ENCODE measurements at places on chromosomes 11 and 22.

DNA sequence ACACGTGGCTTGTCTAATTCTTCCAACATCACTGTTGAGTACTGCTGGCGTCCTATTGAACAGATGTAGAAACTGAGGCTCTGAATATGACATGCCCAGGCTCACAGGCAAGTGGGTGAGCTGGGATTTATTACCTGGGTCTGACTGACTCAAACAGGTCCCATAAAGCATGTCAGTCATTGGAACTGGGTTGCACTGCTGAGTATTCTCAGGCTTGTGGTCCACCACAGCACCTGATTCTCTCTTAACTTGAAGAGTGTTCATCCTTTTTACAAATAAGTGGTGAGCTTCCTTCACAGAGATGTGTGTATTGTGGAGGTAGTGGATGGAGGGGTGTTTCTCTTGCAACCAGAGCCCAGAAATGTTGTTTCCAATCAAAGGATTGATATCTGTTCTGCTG lies 44.5 kb downstream of the SC5D start:
- DNase-seq = no peak

- DNase-seq = no peak
Measured at GRCh38 chr11:41845066-41845465, 385.6 kb upstream of the LRRC4C start.

GRCh38 chr11:111736181-111736590 lies 30.0 kb downstream of the PPP2R1B start:
- DNase-seq = no peak

DNA sequence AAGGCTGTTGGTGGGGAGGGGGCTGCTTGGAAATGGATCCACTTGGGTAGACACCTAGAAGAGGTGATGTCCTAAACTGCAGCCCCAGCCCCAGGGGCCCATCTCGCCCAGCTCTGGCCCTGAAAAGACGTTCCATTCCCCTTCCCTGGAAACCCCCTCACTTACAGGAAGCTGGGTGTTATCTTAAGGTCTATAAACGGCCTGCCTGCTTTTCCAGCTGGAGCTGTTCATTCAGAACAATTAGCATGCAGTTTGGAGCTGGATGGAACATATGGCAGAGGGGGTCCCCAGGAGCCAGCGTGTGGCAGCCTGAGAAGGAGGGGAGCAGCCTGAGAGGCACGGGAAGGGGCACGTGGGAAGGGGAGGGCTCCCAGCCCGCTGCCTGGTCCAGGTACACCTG lies 139.6 kb downstream of the PKNOX2 start:
- no peak for DNase-seq

DNA sequence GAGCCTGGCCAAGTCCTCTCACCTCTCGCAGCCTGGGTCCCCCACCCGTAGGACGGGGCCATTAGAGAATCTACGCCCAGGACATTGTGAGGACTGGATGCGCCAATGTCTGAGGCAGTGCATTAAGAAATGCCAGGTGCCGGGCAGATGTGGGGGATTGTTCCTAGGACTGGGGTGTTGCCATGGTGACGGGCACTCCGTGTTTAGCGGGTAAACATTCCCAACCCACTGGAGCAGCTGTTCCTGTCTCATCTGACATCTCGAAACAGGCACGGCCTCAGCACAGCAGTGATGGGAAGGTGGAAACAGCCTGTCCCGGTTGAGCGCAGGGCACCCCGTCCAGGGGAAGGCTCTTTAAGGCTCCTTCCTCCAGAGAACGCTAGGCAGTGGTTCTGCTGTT lies 99.6 kb upstream of the RTL6 start:
- no peak for DNase-seq

DNA sequence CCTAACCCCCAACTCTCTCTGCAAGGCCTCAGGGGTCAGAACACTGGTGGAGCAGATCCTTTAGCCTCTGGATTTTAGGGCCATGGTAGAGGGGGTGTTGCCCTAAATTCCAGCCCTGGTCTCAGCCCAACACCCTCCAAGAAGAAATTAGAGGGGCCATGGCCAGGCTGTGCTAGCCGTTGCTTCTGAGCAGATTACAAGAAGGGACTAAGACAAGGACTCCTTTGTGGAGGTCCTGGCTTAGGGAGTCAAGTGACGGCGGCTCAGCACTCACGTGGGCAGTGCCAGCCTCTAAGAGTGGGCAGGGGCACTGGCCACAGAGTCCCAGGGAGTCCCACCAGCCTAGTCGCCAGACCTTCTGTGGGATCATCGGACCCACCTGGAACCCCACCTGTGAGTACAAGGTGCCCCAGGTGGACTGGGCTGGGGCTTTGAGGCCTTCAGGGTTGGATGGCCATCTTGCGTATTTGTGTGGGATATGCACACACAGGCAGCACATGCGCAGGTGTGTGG lies at the start of gene BEST1:
BEST1 (plus strand) TSS at position 317 of the 513 bp plus-strand sequence. CDS start 1,456 bp downstream, outside the sequence.
- no peak for DNase-seq

GRCh38 chr11:124788521-124788920 lies 11.7 kb downstream of the MSANTD2 start:
- no peak for DNase-seq

- no peak for DNase-seq
Measured at GRCh38 chr22:45968751-45969413, 8.1 kb downstream of the WNT7B start.

DNA sequence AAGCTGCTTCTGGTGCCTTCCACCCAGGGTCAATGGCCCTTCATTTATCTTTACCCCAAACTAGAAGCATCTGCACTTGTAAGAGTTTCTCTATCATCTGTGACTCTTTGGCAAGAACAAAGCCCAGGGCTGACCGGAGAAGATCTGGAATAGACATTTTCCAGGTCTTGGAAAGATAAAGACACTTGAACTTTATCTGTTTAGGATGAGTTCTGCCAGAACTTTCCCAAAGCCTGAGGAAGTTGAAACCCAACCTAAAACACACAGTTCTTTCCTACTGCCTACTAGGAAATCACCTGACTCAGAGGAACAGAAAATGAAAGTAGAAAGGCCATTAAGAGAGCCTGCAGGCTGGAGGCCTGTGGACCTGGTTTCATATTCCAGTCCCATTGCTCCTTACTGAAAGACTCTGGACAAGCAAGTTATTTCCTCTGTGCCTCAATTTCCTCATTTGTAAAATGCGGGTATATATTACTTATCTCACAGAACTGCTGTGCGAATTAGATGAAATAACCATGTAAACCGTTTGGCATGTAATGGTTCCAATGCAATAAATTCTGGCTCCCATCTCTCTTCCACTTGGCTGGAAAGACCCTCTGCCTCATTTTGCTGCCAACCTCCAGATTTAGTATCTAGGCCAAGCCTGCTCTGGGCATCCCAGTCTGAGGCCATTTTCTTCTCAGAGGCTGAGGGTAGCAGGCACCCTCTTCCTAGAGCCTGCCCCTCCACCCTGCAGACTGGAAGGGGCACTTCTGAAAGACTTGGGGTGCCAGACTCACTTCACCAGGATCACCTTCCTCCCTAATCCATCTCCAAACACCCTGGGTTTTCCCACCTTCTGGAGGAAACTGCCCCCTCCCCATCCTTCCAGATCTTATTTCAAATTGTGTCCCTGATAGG lies 1.2 kb downstream of the UBE2L6 start:
- peak; percentile 65 for DNase-seq

- DNase-seq = peak; percentile 34
Measured at GRCh38 chr11:17544181-17544622, at the start of gene USH1C. USH1C (minus strand) TSS chr11:17544416; CDS start chr11:17544307, 109 bp downstream.

GRCh38 chr11:103085758-103086365 lies 6.1 kb downstream of the DCUN1D5 start:
- no peak for DNase-seq

DNA sequence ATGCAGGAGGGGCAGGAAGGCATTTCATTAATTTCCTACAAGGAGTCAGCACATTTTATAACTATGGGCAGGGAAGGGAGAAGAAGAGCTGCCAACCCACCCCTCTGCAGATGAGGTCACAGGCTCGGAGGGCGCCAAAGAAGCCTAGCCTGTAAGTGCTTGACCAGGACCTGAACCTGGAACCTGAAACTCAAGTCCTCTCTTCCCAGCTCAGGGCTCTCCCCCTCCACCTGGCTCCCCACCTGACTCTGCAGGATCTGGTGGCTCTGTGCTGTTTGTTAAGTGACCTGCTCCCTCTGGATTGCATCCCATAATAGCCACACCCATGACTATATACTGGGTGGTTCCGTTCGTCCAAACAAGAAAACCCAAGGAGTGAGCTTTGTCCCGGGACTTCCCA lies 27.3 kb downstream of the SCGB1A1 start:
- DNase-seq = no peak

GRCh38 chr22:32781695-32782094 lies 19.8 kb upstream of the TIMP3 start:
- DNase-seq = no peak

DNA sequence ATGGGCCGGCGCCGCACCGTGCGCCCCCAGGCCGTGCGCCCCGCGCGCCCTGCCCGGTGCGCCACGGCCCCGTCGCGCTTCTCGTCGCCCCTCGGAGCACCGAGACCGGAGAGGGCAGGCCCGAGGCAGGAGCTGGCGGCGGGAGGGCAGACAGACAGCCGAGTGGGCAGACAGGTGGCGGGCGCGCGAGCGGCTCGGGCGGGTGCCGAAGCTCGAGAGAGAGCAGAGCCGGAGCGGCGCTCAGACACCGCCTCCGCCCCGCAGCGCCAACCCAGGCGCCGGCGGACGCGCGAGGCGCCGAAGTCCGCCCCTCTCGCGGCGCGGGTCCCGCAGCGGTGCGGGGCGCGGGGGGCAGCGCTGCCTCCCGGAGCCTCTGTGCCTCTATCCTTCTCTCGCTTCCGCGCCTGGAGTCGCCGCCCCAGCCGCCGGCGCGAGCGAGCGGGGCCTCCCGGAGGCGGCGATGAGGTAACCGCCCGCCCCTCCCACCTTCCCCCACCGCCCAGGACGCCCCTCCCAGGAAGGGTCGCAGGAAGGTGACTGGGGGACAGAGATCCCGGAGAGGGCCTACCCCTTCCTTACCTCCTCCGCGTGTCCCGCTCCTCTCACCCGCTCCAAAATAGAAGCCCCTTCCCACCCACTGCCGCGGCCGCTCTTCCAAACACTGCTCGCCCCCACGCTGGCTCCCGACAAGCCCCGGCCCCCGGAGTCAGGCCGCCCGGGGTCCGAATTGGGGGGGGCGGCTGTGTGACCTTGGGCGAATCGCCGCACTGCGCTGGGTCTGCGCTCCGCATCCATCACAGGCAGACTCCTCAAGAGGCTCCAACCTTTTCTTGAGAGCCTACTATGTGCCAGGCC lies at the start of gene RASL10A:
RASL10A (minus strand) TSS at position 412 of the 855 bp plus-strand sequence. CDS start 451 bp downstream, outside the sequence.
- no peak for DNase-seq

DNA sequence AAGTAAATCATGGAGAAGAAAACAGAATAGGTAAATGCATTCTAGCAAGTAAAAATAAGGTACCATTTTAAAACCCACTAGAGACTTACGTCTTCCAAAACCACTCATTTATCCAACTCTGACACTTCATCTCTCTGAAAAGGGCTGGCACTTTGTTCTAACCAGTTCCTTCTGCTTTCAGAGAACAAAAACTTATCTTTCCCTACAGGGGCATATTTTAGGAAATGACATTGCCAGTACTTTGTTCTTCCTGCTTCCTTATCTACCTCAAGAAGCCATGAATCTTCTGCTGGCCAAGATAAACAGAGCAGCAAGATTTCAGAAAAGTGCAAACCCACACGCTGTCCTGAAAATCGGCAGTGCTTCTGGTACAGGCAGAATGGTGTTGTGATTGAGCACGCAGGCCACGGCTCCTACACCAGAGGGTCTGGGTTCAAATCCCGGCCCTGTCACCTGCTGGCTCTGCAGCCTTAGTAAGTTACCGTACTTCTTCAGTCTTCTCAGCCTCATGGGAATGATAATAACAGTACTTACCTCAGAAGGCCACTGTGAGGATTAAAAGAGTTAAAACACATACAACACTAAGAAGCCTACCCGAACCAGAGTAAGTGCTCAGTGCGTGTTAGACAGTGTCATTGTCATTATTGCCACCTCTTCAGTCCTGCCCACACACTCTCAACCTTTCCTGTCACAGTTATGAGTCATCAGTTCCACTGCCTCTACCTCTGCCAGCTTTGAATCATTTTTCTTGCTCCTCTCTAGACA lies 11.0 kb downstream of the MPZL3 start:
- peak; percentile 89 for DNase-seq

DNA sequence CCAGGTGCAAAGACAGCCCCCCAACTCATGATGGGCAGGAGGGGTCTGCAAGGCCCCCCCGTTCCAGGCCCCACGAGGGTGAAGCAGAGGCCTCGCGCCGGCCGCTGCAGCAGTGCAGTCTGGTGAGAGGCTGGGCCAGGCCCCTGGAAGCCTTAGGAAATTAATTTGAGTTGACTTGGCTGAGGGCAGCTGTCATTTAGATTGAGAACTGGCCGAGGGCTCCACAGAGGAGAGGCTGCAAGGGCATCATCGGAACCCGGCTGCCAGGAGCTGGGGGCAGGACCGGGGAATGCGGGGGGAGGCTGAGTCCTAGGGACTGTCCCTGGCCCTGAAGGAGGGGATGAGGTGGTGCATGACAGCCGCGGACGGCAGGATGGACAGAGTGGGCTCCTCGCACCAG lies 39.9 kb downstream of the MN1 start:
- DNase-seq = no peak

- no peak for DNase-seq
Measured at GRCh38 chr22:37230673-37231405, 13.2 kb downstream of the RAC2 start.

DNA sequence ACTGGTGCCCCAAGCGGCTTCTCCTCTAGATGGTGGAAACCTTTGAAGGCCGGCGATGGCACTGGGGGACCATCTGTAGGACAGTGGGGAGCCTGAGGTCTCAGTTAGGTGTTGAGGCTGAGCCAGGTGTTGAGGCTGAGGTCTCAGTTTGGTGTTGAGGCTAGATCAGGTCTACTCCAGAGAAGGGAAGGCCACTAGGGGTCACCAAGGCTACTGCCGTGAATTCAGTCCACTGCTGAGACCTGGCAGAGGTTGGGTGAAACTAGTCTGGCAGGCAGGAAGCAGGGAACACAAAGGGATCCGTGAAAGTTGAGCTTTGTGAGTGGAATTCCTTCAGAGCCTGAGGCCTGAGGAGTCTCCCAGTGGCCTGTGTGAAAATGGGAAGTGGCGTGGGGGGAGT lies 123.8 kb upstream of the FGF3 start:
- DNase-seq = peak; percentile 52

DNA sequence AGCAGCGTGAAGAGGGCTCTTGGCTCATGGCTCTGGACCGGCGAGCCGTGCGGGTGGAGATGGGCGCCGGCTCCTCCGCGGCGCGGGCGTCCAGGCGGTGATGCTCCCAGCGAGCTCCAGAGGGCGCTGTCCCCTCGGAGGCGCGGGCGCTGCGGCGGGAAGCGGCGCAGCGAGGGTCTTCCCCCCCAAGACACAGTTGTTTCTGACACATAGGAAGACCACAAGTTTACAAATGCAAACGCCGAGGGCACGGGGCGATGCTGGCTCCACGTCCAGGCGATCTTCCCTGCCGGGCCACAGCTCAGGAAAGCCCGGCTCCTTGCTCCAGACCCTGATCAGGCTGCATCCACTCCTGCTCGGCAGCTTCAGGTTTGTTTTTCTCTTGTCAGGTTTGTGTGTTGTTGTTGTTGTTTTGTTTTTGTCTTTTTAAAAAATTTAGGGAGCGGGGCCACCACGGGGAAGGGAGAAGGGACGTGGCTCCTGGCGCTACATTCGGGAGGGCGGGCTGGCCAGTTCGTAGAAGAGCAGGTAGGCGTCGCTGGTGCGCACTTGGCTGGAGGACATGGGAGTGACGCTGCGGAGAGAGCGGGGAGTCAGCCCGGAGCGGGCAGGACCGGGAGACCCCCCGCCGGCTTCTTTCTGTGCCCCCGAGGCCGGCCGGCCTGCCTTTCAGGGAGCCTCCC lies 10.0 kb upstream of the MFRP start:
- DNase-seq = peak; percentile 71

- DNase-seq = no peak
Measured at GRCh38 chr11:11782532-11783110, 59.2 kb upstream of the USP47 start.

All from hematopoietic multipotent progenitor cell treated with erythropoietin and hydrocortisone succinate and interleukin-3 and kit ligand, for 8 days (in vitro differentiated cells).